NCI-H1092 (cell line): ENCODE measurements at places on chromosomes 2 and 18.

- no peak for DNase-seq
Observed at GRCh38 chr18:10169814-10170213, 256.0 kb downstream of the VAPA start.

DNA sequence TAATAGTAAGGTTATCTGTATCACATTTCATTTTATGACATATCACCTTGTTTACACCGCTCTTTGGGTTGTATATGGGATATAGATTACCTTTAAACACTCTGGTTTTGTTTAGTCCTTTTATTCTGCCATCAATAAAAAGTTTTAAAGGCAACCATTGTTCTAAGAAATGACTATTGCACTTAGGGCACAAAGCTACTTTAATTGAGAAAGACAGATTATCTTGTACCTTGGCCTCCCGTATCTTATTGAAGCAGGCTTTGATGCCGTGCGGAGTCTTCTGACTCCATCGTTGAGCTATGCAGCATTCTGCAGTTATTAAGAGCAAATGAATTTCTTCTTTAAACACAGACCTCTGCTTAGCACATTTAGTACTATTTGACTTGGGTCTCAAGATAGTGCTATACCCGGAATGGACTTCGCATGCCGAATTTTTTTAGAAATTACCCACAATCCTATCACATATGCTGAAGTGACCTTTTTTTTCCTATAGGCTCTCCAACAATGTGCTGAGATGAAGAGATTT is 16.7 kb downstream of the PKDCC start:
- DNase-seq: no peak

- no peak for DNase-seq
Observed at GRCh38 chr18:23237524-23238151, 102.4 kb downstream of the CABLES1 start.

- DNase-seq: no peak
Observed at GRCh38 chr2:71299507-71299906, 32.1 kb upstream of the ZNF638 start.

DNA sequence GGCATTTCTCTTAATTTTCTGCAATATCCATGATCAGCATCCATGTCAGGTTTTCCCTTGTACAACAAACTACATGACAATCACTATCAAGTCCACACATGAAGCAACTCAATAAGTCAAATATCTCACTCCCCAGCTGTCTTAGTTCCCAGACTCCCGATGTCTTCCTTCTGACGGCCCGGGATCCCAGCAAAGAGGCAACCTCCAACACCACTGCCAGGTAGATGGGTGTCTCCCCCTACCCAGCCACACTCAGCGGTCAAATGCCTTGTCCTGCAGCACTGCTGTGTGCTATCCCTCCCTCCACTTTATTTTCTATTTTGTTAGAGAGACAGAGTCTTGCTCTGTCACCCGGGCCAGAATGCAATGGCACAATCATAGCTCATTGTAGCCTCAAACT is 23.3 kb downstream of the TRABD2A start:
- no peak for DNase-seq

DNA sequence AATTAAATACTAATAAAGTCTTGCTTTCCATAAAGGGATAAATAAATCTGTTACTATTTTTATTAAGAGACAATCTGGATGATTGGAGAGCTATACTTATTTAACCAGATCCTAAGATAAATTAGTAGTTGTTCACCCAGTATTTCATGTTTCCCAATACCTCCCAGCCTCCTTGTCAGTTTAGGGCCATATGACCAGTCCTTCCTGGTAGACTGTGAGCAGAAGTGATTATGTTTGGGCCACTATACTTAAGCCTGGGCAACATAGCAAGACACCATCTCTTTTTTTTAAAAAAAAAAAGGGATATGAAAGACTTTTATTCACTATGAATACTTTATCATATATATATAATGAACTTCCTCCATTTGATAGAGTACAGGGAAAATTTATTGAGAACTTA is 48.8 kb upstream of the PPM1B start:
- DNase-seq: no peak

- DNase-seq: no peak
Observed at GRCh38 chr2:104690255-104690984, 163.5 kb upstream of the POU3F3 start.

GRCh38 chr18:24296276-24296675 is 101.3 kb downstream of the OSBPL1A start:
- DNase-seq: no peak

GRCh38 chr2:12046641-12047040 is 300.2 kb downstream of the LPIN1 start:
- no peak for DNase-seq

DNA sequence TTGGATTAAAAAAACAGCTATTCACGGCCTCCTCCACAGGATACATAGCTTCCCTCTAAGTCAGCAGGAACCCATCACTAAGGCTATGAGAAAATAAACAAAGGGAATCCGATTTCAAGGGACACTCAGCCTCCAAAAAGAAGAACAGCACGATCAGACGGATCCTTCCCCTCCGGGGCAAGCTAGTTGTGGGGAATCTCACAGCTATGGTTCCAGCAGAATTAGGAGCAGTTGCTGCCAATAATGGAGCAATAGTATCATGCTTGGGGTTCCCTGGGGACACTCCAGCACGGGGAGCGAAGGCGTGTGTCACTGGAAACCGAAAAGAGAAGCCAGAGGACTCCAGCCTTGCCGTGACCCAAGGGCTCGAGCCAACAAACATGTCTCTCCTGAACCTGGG is 163.1 kb downstream of the TTC32 start:
- no peak for DNase-seq

- DNase-seq: no peak
Observed at GRCh38 chr2:58796239-58796910, 555.2 kb upstream of the FANCL start.

- no peak for DNase-seq
Observed at GRCh38 chr2:136765256-136766072, at the start of gene THSD7B. Gene THSD7B, plus strand, starts transcription at chr2:136765545. Its CDS starts 116,634 bp downstream, at chr2:136882179.

GRCh38 chr18:32958746-32959145 is 185.9 kb upstream of the KLHL14 start:
- DNase-seq: no peak

GRCh38 chr2:70947556-70948184 is 12.0 kb downstream of the ATP6V1B1 start:
- DNase-seq: no peak

DNA sequence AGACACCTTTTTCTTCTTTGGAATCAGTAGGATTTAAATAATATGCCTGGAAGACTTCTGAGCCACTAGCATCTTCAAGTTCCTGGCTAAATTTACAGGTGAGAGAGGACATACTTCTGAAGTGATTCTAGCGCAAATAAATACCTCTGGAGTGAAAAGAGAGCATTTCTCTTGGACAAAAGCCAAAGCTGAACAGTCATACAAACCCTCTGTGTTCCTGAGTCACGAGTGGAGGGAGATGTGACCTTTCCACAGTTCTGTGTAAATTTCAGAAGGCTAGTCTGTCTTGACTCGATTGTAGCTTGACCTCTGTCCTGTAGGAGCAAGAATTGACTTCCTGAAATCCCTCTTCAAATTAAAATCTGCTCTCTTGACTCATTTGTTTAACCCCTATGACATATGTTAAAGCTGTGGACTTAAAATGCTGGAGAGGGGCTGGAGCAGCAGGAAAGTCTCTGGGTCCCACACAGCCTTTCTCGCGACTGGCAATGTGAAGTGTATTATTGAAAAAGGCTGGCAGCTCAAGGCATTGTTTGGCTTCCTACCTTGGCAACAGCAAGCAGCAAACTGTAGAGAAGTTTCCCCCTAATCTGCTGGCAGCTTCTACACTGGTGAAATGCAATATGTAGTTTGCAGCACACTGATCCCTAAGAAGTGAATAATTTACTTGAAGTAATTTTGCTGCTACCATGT is 79.6 kb upstream of the GCFC2 start:
- no peak for DNase-seq

DNA sequence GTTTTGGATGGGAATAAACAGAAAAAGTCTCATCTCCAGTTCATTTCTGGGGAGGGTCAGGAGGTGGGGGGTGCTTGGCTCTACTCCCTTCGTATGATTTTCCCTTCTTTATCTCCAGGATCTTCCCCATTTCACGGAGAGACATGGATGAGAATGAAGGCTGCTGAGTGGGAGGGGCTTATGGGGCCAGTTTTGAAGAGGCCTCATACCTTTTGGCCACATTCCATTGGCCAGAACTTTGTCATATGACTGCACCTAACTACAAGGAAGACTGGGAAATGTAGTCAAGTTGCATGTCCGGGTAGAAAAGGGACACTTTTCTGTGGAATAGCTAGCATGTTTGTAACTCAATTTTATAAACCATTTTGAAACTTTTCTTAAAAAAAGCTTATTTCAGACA is 117.6 kb downstream of the NEDD4L start:
- no peak for DNase-seq

DNA sequence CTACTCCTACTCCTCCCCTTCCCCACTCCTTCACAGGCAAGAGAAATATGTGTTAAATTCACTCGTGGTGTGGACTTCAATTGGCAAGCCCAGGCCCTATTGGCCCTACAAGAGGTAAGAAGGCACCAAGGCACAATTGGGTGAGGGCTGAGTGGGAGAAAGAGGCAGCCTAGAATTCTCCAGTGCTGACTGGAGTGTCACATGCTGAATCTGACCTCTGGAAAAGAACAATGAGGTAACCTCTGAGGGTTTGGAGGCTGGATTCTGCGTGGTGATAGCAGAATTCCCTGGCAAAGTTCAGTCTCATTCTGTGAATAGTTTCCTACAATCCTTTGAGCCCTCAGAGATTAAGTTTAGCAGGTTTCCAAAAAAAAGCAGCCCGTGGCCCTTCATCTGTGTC is 6.9 kb downstream of the CENPA start:
- no peak for DNase-seq

- no peak for DNase-seq
Observed at GRCh38 chr18:61926532-61926931, 33.7 kb upstream of the RNF152 start.
